Dorsolateral prefrontal cortex (tissue), 122 donors: ENCODE measurements at places on chromosomes 5 and 9.

DNA sequence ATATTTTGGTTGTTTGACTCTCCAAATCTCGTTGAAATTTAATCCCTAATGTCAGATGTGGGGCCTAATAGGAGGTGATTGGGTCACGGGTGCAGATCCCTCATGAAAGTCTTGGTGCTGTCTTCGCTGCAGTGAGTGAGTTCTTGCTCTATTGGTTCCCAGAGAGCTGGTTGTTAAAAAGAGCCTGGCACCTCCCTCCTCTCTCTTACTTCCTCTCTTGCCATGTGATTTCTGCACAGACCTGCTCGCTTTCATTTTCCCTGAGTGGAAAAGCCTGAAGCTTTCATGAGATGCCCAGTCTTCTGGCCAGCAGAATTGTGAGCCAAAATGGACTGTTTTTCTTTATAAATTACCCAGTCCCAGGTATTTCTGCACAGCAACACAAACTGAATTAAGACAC, 221.6 kb downstream of the MAT2B start:
- DNase-seq, result no peak

- DNase-seq, result peak; percentile 48
Measured at GRCh38 chr9:86126998-86127972, 27.9 kb upstream of the GOLM1 start.

GRCh38 chr5:126519637-126520592, 75.1 kb downstream of the ALDH7A1 start:
- no peak for DNase-seq

GRCh38 chr5:79474367-79475151, 39.4 kb downstream of the HOMER1 start:
- DNase-seq, result no peak

DNA sequence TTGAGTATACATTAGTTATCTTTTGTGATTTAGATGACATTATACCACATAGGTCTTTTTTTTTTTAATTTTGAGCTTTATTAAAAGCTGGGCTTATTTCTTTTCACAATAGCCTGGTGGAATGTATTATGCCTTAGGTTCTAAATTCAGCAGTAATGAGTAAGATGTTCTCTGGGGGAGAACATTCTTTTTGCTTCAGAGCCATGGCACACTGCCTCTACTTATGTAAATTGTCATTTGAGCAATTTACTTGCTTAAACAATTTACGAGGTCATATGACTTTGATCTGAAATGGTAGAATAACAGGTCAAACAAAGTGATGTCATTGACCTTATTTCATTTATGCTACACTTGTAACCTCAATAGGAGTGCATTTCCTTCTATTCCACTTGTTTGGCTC, 154.2 kb downstream of the FOCAD start:
- DNase-seq, result no peak

DNA sequence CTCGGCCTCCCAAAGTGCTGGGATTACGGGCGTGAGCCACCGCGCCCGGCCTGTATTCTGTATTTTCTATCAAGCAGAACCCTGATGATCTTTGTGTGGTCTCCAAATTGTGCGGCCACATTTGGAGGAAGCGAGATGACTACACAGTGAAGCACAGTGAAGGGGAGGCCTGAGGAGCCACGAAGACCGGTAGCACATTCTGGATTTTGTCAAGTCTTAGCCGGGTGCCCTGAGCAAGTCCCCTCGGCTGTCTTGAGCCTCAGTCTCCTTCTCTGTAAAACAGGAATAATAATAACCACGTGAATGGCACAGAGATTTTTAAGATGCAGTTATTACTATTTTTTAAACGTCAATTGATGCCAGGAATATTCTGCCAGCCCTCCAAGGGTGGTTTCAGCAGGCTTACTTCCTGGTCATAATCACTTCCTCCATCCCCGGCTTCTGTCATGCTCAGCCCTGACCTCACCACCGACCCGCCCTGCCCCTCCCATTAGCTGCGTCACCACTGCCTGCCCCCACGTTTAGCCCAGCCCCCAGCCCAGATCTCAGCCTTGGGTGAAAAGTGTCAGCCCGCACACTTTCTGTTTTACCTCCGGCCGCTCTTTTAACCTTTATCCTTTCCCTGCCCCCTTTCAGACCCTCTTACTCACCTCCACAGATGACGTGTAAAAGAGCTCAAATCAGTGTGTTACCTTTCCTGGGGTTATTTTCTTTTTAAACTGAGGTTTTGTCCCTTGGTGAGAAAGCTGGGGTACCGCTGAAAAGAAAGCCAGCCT, 27.0 kb upstream of the ERGIC1 start:
- no peak for DNase-seq

DNA sequence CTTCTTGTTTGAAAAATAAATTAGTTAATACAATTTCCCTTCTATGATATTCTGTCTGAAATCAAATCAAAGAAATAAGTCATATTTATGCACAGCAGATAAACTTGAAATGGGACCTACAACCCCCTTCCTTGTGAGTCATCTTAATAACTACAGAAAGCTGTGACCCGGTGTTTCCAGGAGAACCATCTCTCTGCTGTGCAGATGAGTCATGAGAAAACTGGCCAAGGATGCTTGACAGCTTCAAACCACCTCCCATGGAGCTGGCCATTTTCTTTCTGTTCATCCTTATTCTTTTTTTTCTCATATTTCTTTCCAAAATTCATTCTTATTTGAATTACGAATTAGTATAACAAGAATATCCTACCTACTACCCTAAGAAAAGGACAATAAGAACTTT, 43.4 kb upstream of the NR4A3 start:
- no peak for DNase-seq

DNA sequence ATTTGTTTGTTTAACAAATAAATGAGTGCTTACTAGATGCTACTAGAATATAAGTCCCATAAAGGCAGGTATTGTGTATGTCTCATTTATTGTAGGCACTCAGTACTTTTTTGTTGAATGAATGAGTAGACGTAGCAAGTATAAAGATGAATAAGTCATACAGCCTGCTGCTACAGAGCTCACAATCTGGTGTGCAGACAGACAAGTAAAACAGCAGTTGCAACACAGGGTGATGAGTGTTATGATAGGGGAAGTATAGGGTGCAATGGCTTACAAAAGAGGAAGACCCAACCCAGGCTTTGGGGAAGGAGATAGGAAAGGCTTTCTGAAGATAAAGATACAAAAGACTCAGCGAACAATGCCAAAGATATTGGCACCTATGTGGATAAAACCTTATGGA, 47.7 kb downstream of the SH3RF2 start:
- no peak for DNase-seq

GRCh38 chr9:99867536-99867935, 38.9 kb upstream of the STX17 start:
- no peak for DNase-seq

DNA sequence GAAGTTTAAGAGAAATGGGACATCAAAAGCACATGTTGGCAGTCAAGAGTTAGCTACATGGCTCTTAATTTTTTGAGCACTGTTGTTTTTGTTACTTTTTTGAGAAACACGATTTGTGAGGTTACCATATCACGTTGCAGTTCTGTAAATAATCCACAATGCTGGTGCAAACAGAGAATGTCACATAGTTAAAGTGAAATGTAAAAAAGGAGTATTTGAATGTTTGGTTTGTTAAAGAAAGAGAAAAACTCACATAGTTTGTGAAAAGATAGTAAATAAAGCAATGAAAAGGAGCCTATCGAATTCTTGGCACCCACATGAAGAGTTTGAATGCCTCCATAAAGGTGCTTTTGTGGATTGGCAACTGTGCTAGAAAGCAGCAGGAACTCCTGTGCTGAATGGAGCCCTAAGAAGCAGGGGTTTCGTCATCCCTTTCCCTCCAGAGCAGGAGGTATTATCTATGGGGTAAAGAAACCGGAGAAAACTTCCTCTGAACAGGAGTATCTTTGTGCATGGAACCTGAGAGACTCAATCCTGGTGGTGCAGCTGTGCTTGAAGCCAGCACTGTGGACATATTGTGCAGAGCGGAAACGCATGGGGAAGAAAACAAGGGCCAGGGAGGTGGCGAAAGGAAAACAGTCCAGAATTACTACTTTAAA, 148.5 kb upstream of the OTULINL start:
- no peak for DNase-seq

DNA sequence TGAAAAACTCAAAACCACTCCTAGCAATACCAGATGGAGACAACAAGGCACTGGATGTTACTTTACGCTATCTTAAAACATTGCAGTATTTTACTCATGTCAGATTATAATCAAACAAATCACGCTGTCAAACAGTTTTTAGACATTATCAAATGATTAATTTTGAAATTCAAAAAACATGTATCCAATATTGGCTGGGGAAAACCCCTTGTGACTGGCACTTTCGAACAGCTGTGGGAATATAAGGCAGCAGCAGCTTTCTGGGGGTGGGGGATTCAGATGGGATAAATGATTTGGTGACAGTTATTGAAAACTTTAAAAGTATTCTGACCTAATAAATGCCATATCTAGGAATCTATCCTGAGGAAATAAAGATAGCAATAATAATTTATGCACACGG, 28.7 kb downstream of the ELL2 start:
- DNase-seq, result no peak

GRCh38 chr5:126129431-126129830, 293.8 kb upstream of the GRAMD2B start:
- DNase-seq, result no peak

GRCh38 chr5:139633295-139634027, 14.7 kb upstream of the CXXC5 start:
- DNase-seq, result peak; percentile 82

- DNase-seq, result no peak
Measured at GRCh38 chr5:160272889-160273288, 39.5 kb downstream of the CCNJL start.

DNA sequence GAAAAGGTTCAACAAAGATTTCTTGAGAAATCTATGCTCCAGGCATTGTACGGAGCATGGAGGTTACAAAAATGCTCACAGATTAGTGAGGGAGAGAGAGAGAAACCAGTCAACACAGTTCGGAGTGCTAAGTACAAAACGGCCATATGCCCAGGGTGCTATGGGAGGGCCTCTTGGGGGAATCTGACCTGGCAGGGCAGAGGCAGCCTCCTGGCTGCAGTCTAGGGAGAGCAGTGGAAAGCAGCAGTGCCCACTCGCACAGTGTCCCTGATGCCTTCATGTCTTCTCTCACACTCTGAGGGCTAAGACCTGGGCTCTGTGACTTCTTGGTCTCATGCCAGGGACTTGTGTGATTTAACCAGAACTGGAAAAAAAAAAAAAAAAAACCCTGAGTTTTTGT, 29.8 kb upstream of the SMC5 start:
- no peak for DNase-seq

GRCh38 chr5:107513337-107514085, 157.2 kb downstream of the EFNA5 start:
- no peak for DNase-seq
